Mesenteric fat pad (tissue), 1 donor: ENCODE measurements at places on chromosomes 1 and 21.

DNA sequence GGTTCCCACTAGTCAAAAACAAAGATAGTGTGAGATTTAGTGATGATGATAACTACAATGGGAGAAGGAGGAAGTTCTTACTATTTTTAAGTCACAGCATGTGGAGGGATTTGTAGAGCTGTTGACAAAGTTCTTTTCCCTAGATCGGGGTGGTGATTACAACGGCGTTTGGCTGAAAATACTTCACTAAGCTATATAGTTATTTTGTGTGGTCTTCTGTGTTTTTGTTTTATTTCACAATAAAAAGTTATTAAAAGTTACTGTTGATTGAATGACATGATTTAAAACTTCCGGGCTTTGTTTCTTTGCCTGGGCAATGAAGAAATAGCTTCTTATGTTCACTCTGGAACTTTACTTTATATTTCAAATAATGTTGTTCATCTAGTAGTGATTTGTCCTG is 47.3 kb upstream of the SSX2IP start:
- no peak for DNase-seq

- DNase-seq, result no peak
Measured at GRCh38 chr1:84840346-84840745, 52.7 kb downstream of the LPAR3 start.

- DNase-seq, result no peak
Measured at GRCh38 chr21:24023402-24023801, 1583.9 kb downstream of the MRPL39 start.

GRCh38 chr1:26408604-26409003 is 2.0 kb upstream of the LIN28A start:
- peak; percentile 88 for DNase-seq

GRCh38 chr1:155011004-155011416 is 8.4 kb downstream of the ZBTB7B start:
- DNase-seq, result no peak
